ENCODE measurements at places on chromosomes 7 and 10. TPM values are rescaled to one million over a fixed set of nuclear protein-coding genes. Genes with fewer than 3 reads are reported as not detected.

The PDK4 gene
- not detected for polyA plus RNA-seq

The COBL gene
- polyA plus RNA-seq: 0.12 TPM

The SHTN1 gene
- polyA plus RNA-seq: 55.8 TPM

The ANKRD30A gene
- polyA plus RNA-seq: not detected

The TMEM176A gene
- not detected for polyA plus RNA-seq

The ODAD2 gene
- polyA plus RNA-seq: not detected

The SPDYE1 gene
- polyA plus RNA-seq: not detected

The BTBD16 gene
- not detected for polyA plus RNA-seq

The CYTH3 gene
- 41.9 TPM for polyA plus RNA-seq

The AZGP1 gene
- polyA plus RNA-seq: not detected

The ZNF117 gene
- polyA plus RNA-seq: 112 TPM

The GALNT17 gene
- polyA plus RNA-seq: 17.6 TPM

The TUBAL3 gene
- not detected for polyA plus RNA-seq

The SLC39A12 gene
- polyA plus RNA-seq: not detected

The CPEB3 gene
- polyA plus RNA-seq: 20.0 TPM

The C10orf105 gene
- polyA plus RNA-seq: 0.11 TPM

The PNLIPRP3 gene
- not detected for polyA plus RNA-seq

The ABCA13 gene
- not detected for polyA plus RNA-seq

The HHEX gene
- polyA plus RNA-seq: not detected

The GSTO2 gene
- 2.2 TPM for polyA plus RNA-seq

The PNLIPRP2 gene
- not detected for polyA plus RNA-seq

The NOD1 gene
- 0.43 TPM for polyA plus RNA-seq

The PIK3CG gene
- not detected for polyA plus RNA-seq

The MMRN2 gene
- not detected for polyA plus RNA-seq

The NRF1 gene
- polyA plus RNA-seq: 22.8 TPM

The TRIM50 gene
- not detected for polyA plus RNA-seq

The CADPS2 gene
- 5.0 TPM for polyA plus RNA-seq

The SLC16A12 gene
- polyA plus RNA-seq: not detected

The GDF2 gene
- polyA plus RNA-seq: not detected

The IKZF1 gene
- polyA plus RNA-seq: 0.24 TPM

The GPR26 gene
- polyA plus RNA-seq: 8.0 TPM

The HOXA7 gene
- not detected for polyA plus RNA-seq

The CAV1 gene
- polyA plus RNA-seq: not detected

All from neural cell (in vitro differentiated cells).